CD14-positive monocyte (primary cell): ENCODE measurements at places on chromosomes 1 and 21.

GRCh38 chr1:211610779-211611556 lies 32.0 kb upstream of the SLC30A1 start:
- peak; percentile 77 for DNase-seq

DNA sequence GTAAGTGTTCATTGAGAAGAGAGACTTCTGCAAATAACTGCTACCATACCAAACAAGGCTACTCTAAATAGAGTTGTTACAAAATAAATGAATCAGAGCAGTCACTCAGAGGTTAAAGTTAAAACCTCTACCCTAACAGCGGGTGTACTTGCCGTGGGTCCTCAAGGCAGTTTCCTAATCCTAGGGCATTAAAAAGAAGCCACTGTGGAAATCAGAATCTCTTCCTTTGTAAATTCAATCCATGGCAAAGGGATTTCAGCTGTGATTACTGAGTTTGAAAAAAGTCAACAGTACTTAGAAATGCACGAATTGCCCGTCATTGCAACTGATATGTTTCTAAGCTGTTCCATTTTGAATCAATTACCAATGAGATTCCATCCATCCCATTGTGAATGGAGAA lies 13.5 kb downstream of the TBX15 start:
- DNase-seq, result no peak

- DNase-seq, result peak; percentile 75
Observed at GRCh38 chr1:119613769-119614720, 34.0 kb downstream of the ZNF697 start.

- peak; percentile 94 for DNase-seq
Observed at GRCh38 chr1:153536012-153536670, 350 bp upstream of the S100A6 start.

GRCh38 chr1:77899647-77900320 lies 11.4 kb downstream of the NEXN start:
- no peak for DNase-seq

DNA sequence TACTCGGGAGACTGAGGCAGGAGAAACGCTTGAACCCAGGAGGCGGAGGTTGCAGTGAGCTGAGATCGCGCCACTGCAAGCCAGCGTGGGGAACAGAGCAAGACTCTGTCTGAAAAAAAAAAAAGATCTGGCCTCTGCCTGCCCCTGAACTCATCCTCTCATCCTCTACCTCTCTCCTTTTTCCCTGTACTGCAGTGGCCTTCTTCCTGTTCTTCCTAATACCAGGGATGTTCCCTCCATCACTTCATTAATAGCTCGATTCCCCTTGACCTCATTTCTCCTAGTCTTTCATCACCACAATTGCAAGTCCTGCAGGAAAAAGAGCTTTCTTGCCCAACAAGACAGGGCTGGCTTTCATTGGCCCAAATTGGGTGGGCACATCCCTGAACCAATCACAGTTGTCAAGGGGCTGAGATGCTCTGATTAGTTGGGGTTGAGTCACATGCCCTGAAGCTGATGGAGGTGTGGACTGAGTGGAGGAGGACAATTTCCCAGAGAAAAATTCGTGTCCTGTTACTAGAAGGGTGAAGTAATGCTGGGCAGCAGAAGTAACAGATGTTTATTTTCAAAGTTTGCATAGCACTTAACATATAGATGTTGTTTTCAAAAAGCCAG lies 86.8 kb upstream of the PUM1 start:
- DNase-seq, result no peak

DNA sequence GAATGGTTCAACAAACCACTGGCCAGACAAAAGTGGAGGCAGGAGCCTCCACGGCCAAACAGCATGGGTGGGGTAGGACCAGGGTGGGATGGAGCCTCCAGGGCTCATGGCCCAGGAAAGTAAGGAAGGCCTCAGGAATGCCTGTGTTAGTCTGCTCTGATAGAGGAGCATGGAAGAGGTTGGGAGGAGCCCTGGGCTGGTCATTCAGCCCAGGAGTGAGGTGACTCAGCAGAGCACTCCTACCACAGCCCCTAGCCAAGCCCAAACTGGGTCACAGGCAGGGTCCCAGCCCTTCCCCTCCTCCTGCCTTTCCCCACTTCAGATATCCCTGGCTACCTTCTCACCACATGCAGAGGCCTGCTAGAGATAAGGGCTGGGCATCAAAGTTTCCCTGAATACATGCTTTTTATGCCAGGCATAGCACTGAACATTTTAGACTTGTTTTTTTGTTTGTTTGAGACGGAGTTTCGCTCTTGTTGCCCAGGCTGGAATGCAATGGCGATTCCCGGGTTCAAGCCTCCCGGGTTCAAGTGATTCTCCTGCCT lies 3.1 kb upstream of the SHISA4 start:
- DNase-seq, result no peak

DNA sequence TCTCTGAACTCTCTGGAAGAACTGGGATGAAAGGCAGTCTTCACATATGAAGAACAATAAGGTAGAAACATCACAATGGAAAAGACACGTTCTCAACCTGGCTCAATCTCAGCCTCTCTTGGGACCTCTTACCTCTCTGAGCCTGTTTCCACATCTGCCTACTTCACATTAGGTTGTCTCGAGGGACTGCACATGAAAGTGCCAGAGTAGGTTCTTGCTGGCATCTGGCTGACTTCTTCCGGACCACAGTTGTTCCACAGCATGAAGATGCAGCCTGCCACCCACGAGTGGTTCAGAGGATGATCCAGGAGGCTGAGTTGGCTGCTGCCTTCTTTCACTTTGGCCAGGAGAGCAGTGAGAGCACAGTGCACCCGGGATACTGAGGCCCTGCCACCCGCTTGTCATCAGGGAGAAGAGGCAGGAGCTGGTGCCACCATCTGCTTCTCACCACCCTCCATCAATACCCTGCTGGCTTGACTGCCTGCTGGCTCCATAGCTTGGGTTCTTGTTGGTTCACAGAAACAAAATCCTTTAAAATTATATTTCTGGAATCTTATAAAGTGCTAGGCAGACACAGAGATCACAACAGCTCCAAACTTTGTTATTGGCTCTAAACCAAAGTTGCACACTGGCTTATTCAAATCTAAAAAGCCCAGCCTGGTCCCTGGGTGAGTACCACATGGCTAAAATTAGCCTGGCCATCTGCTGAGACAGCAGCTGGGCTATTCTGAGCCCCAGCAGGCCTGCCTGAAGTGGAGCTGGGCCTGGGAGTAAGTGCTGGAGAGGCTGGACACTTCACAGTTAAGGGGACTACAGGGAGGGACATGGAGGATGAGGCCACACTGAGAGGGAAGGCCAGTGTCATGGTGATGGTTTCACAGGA lies 46.9 kb upstream of the LIN9 start:
- DNase-seq, result no peak

DNA sequence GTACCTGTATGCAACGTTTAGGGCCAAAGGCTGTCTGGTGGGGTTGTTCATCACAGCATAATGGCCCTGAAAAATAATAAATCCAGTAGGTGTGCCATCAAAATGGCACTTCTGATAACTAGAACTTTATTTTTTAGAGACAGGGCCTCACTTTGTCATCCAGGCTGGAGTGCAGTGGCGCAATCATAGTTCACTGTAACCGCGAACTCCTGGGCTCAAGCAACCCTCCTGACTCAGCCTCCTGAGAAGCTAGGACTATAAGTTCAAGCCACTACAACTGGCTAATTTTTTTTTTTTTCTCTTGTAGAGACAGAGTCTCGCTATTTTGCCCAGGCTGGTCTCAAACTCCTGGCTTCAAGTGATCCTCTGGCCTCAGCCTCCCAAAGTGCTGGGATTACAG lies 4.7 kb downstream of the SNAPIN start:
- no peak for DNase-seq

GRCh38 chr21:45332981-45333582 lies 45.4 kb upstream of the POFUT2 start:
- DNase-seq, result no peak

DNA sequence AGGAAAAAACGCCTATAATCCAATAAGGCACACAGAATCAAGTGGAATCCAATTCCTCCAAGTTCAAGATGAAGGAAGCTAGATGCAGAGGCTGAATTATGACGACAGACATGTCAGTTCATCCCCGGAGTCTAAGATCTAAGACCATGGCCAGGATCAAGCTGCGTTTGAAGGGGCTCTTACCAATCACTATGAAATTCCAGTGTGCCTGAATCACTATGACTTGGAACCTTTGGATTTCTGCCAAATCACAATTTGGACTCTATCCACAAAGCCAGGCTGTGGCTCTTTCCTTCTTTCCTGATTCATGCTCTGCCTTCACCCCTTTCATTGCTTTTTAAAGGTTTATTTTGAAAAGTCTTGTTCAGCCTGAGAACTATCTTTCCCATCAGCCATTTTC lies 17.1 kb downstream of the OLIG2 start:
- no peak for DNase-seq

- DNase-seq, result no peak
Observed at GRCh38 chr1:106651028-106651762, 405.3 kb upstream of the PRMT6 start.

GRCh38 chr1:185376840-185377635 lies 60.0 kb upstream of the IVNS1ABP start:
- DNase-seq, result peak; percentile 96

DNA sequence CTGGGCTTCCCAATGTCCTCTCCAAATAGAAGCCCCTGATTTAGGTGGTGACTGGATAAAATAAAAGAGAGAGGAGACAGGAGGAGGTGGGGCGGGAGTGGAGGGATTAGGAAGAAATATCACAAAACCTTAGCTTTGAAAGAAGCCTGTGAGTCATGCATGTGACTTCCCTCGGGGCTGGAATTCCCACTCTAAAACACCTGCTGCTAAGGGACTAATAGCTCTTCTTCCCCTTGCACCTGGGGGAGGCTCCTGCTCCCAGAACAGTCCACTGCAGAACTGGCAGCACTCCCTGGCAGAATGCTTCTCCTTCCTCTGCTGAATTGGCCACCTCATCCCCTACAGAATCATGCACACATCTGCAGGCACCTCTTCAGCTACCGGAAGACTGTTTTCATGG lies 207.2 kb downstream of the ATG4C start:
- no peak for DNase-seq

DNA sequence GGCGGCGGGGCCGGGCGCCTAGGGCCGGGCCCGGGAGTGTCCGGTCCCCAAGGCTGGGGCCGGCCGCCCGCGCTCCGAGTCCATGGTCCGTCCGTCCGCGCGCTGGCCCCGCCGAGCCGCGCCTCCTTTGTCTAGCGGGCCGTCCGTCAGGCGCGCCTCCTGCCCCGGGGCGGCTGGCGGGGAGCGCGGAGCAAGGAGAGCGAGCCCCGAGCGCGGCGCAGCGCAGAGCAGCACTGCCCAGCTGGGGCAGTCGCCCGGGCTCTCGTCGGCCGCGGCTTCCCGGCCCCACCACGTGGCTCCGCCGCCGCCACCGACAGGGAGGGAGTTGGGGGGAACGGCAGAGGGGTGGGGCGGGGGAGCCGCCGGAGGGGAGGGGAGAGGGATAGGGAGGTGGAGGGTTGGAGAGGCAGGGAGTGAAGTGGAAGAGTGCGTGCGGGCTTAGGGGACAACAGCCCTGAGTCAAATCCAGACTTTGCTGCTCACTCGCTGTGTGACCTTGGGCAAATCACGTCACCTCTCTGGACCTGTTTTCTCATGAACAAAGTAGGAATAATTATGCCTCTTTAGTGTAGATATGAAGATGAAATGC lies at the start of gene NKAIN1:
TSS of gene NKAIN1 (minus strand) at position 235 of the 589 bp plus-strand sequence. CDS start 340 bp downstream, outside the sequence.
- no peak for DNase-seq

DNA sequence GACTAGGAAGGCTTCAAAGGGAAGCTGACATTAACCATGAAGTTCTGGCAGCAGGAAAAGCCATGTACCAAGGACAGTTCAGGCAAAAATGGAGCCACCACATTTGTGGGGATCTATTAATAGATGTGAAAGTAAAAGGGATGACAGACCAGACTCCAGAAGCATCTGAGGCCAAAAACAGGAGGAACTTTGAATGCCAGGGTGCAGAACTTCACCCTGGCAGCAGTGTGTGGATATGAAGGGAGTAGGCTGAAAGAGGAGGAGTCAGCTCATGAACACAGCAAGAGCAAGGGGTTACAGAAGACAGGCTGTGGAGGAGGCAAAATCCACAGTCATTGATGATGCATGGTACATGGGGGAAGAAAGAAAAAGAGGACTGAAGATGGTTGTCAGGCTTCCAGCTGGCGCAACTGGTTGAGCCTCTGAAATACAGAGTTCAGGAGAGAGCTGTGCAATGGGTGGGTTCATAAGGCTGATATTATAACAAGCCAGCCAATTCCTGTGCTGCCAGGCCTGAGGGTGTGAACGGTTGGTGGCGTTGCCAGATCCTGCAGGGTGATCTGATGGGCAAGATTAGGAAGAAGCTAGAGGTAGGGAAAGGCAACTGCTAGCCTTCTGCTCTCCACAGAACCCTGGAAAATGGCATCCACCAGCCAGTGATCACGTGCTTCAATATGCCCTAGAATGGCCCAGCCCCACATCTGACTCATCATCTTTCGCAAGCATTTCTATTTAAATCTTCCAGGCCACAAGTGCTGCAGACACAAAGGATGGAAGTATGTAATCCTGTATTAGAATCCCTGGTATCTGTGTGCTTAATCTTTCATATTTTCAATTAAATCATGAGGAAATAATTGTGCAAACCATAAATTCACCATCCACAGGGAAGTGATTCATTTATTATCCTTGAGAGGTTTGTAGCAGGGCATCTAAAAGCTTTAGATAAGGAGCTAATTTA lies 81.9 kb downstream of the SLC25A24 start:
- DNase-seq, result peak; percentile 81

DNA sequence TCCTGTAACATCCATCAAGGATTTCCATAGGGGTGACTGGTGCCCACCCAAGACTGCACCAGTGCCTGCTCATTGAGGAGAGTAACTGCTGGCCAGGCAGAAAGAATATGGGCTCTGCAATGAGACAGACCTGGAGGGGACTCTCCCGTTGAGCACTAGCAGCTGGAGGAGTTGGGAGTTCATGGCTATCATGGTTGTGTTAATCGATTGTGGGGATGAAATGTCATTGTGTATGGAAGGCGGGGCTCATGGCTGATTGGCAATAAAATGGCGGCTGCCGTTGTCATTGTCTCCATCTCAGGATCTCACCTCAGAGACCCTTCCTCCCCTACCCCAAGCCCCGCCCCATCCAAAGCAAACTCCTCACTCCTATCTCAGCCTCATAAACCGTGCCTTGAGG lies 3.9 kb downstream of the TMEM125 start:
- DNase-seq, result no peak

- DNase-seq, result no peak
Observed at GRCh38 chr1:218390618-218391017, 45.5 kb downstream of the TGFB2 start.

DNA sequence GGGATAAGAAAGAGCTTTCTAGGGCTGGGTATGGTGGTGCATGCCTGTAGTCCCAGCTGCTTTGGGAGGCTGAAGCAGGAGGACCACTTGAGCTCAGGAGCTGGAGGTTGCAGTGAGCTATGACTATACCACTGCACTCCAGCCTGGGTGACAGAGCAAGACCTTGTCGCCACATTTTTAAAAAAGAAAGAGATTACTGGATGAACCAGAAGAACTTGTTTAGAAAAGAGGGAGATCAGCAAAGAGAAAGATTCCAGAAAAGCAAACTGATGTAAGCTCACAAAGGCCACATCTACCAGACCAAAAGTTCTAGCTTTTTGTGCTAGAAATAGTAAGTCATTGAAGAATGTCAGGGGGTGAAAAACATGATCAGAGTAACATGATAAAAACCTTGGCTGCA lies 117.6 kb downstream of the KIAA0319L start:
- DNase-seq, result no peak

- no peak for DNase-seq
Observed at GRCh38 chr1:67988066-67988465, 62.4 kb downstream of the DIRAS3 start.
